Osteocyte (in vitro differentiated cells): ENCODE measurements at places on chromosomes 16 and 17. TPM values are rescaled to one million over a fixed set of nuclear protein-coding genes. Genes with fewer than 3 reads are reported as not detected.

- H3K4me1 ChIP-seq = no peaks in the 10 kb centered on the region
- no peak overlapping the region for H3K4me3 ChIP-seq
- no peak for DNase-seq
- no peak overlapping the region for H3K27ac ChIP-seq
- no peaks in the 10 kb centered on the region for H3K36me3 ChIP-seq
Observed at GRCh38 chr16:81814751-81815428, 35.8 kb downstream of the PLCG2 start.

GRCh38 chr17:41777157-41777573 is 9.3 kb downstream of the JUP start:
- peak overlapping the region; percentile 93 for H3K27ac ChIP-seq
- no peak for DNase-seq
- no peaks in the 10 kb centered on the region for H3K27me3 ChIP-seq
- no peak overlapping the region for H3K4me3 ChIP-seq
- peaks cover 4% of the 10 kb centered on the region for H3K36me3 ChIP-seq
- H3K4me1 ChIP-seq = peaks cover 73% of the 10 kb centered on the region

DNA sequence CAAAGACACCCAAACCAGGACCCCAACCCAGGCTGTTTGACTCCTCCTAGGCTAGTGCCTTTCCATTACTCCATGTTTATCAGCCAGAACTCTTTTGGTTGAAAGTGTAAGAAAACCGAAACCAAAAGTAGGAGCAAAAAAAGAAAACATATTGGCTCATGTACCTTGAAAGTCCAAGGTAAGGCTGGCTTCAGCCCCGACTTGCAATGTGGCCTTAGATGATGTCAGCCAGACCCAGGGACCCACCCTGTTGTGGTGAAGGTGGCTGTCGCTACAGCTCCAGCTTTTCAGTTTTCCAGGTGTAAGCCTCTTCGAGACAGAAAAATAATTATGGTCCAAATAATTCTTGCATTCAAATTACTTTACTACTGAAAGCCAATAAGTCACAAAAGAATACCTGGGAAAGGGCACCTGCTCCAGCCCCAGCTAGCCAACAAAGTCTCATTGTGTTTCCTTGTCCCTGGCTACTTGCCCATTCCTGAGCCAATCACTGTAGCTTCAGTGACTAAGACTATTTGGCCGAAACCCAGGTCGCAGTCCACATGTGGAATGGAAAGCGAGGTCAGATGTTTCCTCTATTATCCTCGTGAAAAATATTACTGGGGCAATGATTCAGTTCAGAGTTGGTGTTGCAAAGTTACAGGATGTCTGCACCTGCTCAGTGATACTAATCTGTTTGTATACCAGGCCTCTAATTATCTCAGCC is 20.7 kb downstream of the DNAH9 start:
- H3K4me1 ChIP-seq = no peaks in the 10 kb centered on the region
- H3K27me3 ChIP-seq = no peaks in the 10 kb centered on the region
- H3K36me3 ChIP-seq = no peaks in the 10 kb centered on the region

Gene PLEKHH3
- total RNA-seq = 26.7 and 28.9 TPM in 2 replicates

Gene CHST4
- total RNA-seq = not detected in 2 replicates

Gene CDH13
- total RNA-seq = 27.0 and 30.7 TPM in 2 replicates

Gene TLCD3B
- 0.32 and 0.52 TPM in 2 replicates for total RNA-seq

- H3K27ac ChIP-seq = peak overlapping the region; percentile 79
- H3K4me3 ChIP-seq = no peak overlapping the region
- peaks cover 5% of the 10 kb centered on the region for H3K27me3 ChIP-seq
Observed at GRCh38 chr17:69654981-69655855, 240.7 kb downstream of the MAP2K6 start.

Gene NOG
- not detected in 2 replicates for total RNA-seq

GRCh38 chr17:61384692-61385576 is 14.7 kb upstream of the TBX2 start:
- peaks cover 3% of the 10 kb centered on the region for H3K36me3 ChIP-seq
- peaks cover 6% of the 10 kb centered on the region for H3K4me1 ChIP-seq
- H3K4me3 ChIP-seq = no peak overlapping the region

- no peaks in the 10 kb centered on the region for H3K36me3 ChIP-seq
- peaks cover 25% of the 10 kb centered on the region for H3K4me1 ChIP-seq
- peaks cover 4% of the 10 kb centered on the region for H3K27me3 ChIP-seq
- H3K4me3 ChIP-seq = no peak overlapping the region
Observed at GRCh38 chr17:2050300-2051060, 4.4 kb upstream of the HIC1 start.

Gene SLFN14
- total RNA-seq = not detected in 2 replicates

- H3K4me3 ChIP-seq = no peak overlapping the region
- peaks cover 5% of the 10 kb centered on the region for H3K4me1 ChIP-seq
- no peak overlapping the region for H3K27ac ChIP-seq
- no peaks in the 10 kb centered on the region for H3K36me3 ChIP-seq
- no peaks in the 10 kb centered on the region for H3K27me3 ChIP-seq
Observed at GRCh38 chr17:58337210-58337599, 8.6 kb upstream of the TSPOAP1 start.

DNA sequence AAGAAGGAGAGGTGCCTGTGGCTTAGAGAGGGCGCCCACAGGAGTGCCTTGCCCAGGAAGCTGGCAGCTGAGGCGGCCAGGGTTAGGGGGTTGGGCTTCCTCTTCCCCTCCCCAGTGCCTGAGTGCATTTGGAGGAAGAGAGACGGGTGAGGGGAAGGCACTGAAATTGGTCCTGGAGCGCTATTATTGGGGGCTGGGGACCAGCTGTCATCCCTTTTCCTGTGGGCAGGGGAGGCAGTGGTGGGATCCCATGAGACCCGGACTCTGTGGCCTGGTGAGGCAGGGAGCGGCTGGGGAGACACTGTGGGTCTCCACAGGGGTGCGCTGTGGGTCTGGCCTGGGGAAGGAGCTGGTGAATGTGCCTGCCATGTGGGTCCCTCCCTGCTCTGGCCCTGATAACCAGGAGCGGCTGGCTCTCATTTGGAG is 259.7 kb downstream of the SEC14L1 start:
- H3K36me3 ChIP-seq = peaks cover 21% of the 10 kb centered on the region
- DNase-seq = no peak
- peak overlapping the region; percentile 85 for H3K27ac ChIP-seq
- H3K27me3 ChIP-seq = no peaks in the 10 kb centered on the region

DNA sequence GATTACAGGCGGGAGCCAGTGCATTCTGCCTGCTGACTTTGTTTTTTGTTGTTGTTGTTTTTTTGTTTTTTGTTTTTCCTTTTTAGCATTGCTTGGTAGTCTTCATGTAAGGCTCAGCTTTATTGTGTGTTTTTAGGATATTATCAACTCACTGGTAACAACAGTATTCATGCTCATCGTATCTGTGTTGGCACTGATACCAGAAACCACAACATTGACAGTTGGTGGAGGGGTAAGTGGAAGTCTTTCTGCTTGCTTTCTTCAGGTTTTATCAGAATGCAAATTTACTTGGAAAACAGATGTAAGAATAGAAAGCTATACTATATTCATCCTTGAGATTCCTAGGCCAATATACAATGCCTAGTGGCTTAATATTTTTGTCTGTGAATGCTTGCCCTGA is 3.3 kb upstream of the CMTM1 start:
- H3K36me3 ChIP-seq = peaks cover 30% of the 10 kb centered on the region
- H3K4me3 ChIP-seq = no peak overlapping the region
- no peaks in the 10 kb centered on the region for H3K4me1 ChIP-seq
- H3K27ac ChIP-seq = no peak overlapping the region

Gene TMEM92
- 4.3 and 6.6 TPM in 2 replicates for total RNA-seq

GRCh38 chr16:17887963-17888362 is 417.2 kb upstream of the XYLT1 start:
- no peak overlapping the region for H3K4me3 ChIP-seq
- no peaks in the 10 kb centered on the region for H3K36me3 ChIP-seq
- no peaks in the 10 kb centered on the region for H3K27me3 ChIP-seq
- no peaks in the 10 kb centered on the region for H3K4me1 ChIP-seq
- no peak for DNase-seq

GRCh38 chr16:81374550-81374949 is 59.8 kb downstream of the GAN start:
- no peak overlapping the region for H3K27ac ChIP-seq
- no peaks in the 10 kb centered on the region for H3K4me1 ChIP-seq
- no peak overlapping the region for H3K4me3 ChIP-seq
- no peak for DNase-seq
- peaks cover 27% of the 10 kb centered on the region for H3K36me3 ChIP-seq

GRCh38 chr16:25841761-25842160 is 150.0 kb downstream of the HS3ST4 start:
- no peak overlapping the region for H3K4me3 ChIP-seq
- no peak overlapping the region for H3K27ac ChIP-seq
- H3K36me3 ChIP-seq = no peaks in the 10 kb centered on the region

DNA sequence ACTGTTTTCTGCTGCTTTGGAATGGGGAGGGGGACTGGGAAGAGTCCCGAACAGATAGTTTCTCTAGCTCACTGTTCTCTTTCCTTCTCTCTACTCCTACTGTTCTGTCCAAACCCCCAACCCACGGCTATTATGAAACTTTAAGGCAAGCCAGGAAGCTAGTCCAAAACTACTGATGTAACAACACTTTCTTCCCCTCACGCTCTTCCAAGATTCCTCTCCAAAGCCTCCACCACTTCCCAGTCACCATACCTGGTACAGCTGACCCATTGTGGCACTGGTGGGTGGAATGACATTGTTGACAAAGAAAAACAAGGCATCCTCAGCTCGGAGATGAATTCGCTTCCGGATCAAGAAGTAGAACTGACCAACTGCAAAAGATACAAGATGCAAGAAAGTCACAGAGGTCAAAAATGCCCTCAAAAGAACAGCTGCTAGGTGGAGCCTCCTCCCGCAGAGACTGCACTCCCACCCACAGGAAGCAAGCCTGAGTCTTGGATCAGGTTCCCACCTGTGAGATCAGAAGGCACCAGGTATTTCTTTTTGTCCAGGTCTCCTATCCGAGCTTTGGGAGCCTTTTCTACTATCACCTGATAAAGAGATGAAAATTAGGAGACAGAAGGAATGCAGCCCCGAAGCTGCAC is 1.0 kb downstream of the GABARAP start:
- peaks cover 42% of the 10 kb centered on the region for H3K36me3 ChIP-seq
- peak overlapping the region; percentile 99 for H3K27ac ChIP-seq
- H3K27me3 ChIP-seq = no peaks in the 10 kb centered on the region
- peak overlapping the region; percentile 99 for H3K4me3 ChIP-seq

DNA sequence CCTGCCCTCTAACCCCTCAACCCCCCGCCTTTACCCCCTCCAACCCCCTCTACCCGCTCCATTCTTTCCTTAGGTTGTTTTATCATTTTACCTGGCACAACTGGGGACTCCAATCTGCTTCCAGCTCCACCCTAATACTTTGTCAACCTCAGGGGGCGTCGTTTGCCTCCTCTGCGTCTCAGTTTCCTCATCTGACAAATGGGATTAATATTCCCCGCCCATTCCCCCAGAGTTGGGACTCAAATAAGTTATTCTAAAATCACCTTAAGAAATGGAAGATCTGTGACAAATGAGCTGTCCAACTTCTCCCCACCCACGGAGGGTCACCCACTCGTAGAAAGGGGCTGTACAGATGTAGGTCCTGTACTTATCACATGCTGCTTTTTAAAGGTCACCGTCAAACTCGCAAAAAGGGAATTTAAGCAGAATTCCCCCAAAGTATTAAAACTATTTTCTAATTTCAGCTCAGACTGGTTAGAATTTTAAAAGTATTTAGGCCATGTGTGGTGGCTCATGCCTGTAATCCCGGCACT is 40.6 kb upstream of the CPNE2 start:
- DNase-seq = no peak
- no peak overlapping the region for H3K4me3 ChIP-seq
- H3K4me1 ChIP-seq = no peaks in the 10 kb centered on the region
- H3K27ac ChIP-seq = no peak overlapping the region
- H3K27me3 ChIP-seq = no peaks in the 10 kb centered on the region

- H3K36me3 ChIP-seq = peaks cover 12% of the 10 kb centered on the region
- DNase-seq = peak; percentile 97
- H3K4me1 ChIP-seq = peaks cover 13% of the 10 kb centered on the region
- H3K27me3 ChIP-seq = no peaks in the 10 kb centered on the region
Observed at GRCh38 chr16:28553776-28554633, at the start of gene SGF29. TSS of gene SGF29 (plus strand) at chr16:28553920. CDS start at chr16:28581070, 27,150 bp downstream.

DNA sequence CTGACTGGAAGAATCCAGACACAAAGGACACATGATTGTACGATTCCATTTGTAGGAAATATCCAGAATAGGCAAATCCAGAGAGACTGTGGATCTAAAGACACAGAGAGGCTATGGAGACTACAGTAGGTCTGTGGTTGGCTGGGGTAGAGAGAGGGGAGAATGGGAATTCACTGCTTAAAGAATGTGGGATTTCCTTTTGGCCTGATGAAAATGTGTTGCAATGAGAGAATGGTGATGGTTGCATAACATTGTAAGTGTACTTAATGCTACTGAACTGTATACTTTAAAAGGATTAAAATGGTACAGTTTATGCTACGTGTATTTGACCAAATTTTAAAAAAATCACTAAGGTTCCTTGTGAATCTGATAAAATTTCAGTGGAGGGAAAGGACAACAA is 62.1 kb downstream of the GPRC5B start:
- no peak overlapping the region for H3K27ac ChIP-seq
- no peak for DNase-seq
- H3K4me3 ChIP-seq = no peak overlapping the region
- no peaks in the 10 kb centered on the region for H3K4me1 ChIP-seq

- H3K4me1 ChIP-seq = peaks cover 39% of the 10 kb centered on the region
- H3K4me3 ChIP-seq = no peak overlapping the region
- peaks cover 25% of the 10 kb centered on the region for H3K36me3 ChIP-seq
- no peak overlapping the region for H3K27ac ChIP-seq
- DNase-seq = no peak
Observed at GRCh38 chr16:56368545-56368944, 56.8 kb downstream of the AMFR start.

GRCh38 chr17:49290690-49291359 is 60.2 kb upstream of the PHOSPHO1 start:
- DNase-seq = peak; percentile 8
- H3K27ac ChIP-seq = no peak overlapping the region
- H3K27me3 ChIP-seq = no peaks in the 10 kb centered on the region
- no peak overlapping the region for H3K4me3 ChIP-seq
- H3K4me1 ChIP-seq = no peaks in the 10 kb centered on the region
- H3K36me3 ChIP-seq = peaks cover 8% of the 10 kb centered on the region

GRCh38 chr16:31271621-31272190 is 11.9 kb downstream of the ITGAM start:
- H3K36me3 ChIP-seq = no peaks in the 10 kb centered on the region
- H3K4me1 ChIP-seq = no peaks in the 10 kb centered on the region
- no peak overlapping the region for H3K27ac ChIP-seq
- DNase-seq = peak; percentile 81
- no peak overlapping the region for H3K4me3 ChIP-seq
- peaks cover 15% of the 10 kb centered on the region for H3K27me3 ChIP-seq

- H3K36me3 ChIP-seq = peaks cover 4% of the 10 kb centered on the region
- no peak overlapping the region for H3K4me3 ChIP-seq
- peaks cover 38% of the 10 kb centered on the region for H3K4me1 ChIP-seq
Observed at GRCh38 chr16:14148569-14148968, 77.5 kb downstream of the MRTFB start.

- no peaks in the 10 kb centered on the region for H3K27me3 ChIP-seq
- no peaks in the 10 kb centered on the region for H3K36me3 ChIP-seq
- no peak for DNase-seq
- peaks cover 7% of the 10 kb centered on the region for H3K4me1 ChIP-seq
- no peak overlapping the region for H3K4me3 ChIP-seq
Observed at GRCh38 chr17:73118951-73119391, 26.5 kb upstream of the SLC39A11 start.

Gene PDILT
- not detected in 2 replicates for total RNA-seq

- peaks cover 5% of the 10 kb centered on the region for H3K36me3 ChIP-seq
- peak overlapping the region; percentile 86 for H3K4me3 ChIP-seq
- peak overlapping the region; percentile 91 for H3K27ac ChIP-seq
- peaks cover 11% of the 10 kb centered on the region for H3K4me1 ChIP-seq
- H3K27me3 ChIP-seq = no peaks in the 10 kb centered on the region
- peak; percentile 98 for DNase-seq
Observed at GRCh38 chr16:21501869-21502667, 97.3 kb upstream of the METTL9 start.

Gene ZNF263
- total RNA-seq = 30.4 and 33.2 TPM in 2 replicates
